ENCODE measurements at places on chromosomes 5 and 9.
A peak's percentile ranks its signal among the peaks of the same experiment; 100 is the strongest.

DNA sequence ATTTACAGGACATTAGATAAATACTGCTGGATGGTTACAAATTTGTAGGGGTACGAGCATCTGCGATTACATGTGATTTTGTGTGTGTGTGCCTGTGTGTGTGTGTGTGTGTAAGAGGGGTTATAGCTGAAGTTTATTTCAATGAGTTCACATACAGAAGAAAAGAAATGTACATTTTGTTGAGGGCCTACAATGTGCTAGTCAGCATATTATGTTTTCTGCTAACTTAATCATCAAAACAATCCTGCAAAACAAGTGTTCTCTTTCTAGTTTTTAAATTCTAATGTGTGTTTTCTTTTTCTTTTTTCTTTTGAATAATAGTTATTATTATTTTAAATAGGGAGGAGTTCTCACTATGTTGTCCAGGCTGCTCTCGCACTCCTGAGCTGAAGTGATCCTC, 305.7 kb downstream of the ARL15 start:
- DNase-seq: no peak

DNA sequence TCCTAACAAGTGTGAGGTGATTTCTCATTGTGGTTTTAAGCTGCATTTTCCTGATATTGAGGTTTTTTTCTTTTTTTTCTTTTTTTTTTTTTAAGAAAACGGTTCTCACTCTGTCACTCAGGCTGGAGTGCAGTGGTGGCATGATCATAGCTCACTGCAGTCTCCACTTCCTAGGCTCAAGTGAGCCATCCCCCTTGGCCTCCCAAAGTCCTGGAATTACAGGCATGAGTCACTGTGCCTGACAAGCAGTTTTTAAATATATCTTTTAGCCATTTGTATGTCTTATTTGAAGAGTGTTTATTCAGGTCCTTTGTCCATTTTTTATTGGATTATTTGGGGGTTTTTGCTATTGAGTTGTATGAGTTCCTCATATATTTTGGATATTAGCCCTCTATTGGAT, 53.8 kb downstream of the GCNT1 start:
- peak; percentile 54 for DNase-seq

DNA sequence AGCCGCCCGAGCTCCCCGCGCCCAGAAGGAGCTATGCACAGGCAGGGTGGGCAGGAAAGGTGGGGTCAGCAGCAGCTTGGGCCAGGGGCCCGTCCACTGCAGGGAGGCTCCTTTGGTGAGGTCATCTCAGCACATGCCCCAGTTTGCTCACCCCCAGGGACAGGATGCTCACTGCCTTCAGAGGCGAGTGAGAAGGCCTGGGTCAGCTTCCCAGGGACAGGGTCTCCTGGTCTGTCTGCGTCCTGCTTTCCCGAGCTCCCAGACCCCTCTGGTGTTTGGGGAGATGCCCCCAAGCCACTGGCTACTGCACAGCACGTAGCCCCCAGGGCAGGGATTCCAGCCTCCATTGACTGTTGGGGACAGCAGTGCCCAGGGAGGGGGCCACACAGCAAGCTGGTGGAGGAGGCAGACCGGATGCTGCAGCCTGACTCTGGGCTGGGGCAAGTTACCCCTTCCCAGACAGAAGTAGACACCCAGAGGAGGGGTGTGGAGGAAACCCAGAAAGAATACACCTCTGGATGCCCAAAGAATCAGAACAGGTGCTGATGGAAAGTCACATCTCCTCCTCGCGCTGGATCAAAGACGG, 581 bp upstream of the SARDH start:
- DNase-seq: no peak

DNA sequence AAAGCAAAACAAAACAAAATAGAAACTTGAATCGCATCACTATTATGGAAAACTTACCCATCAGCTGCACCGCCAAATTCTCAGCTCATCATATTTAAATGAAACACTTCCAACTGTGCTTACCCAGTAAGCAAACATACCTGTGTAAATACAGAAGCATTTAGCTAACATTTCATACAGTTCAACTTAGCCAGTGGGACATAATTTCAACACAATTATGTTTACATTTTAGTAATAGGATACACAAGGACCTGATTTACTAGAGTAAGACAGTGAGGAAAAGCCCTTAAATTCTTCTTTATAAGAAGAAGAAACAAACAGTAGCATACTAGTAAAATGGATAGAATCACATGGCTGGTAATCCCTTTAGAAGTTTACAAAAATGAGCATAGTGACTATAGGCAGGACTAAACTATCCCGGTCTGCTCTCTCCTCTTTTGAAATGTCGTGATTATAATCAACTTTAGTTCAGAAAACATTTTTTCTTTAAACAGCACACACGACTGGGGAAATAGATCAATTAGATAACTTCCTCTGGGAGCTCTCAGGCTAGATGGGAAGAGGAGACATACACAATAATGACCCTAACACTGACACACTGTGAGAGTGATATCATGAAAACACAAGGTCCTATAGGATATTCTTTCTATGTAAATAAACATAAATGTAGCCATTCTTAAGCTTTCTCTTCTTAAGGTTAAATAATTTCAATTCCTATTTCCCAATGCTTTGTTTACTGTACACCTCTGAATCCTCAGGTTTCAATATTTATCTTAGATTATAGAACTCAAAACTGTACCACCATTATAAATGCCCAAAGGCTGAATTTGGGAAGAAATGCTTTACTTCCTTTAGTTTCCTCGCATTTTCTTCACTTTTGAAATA, 15.9 kb upstream of the CDC20B start:
- DNase-seq: no peak

DNA sequence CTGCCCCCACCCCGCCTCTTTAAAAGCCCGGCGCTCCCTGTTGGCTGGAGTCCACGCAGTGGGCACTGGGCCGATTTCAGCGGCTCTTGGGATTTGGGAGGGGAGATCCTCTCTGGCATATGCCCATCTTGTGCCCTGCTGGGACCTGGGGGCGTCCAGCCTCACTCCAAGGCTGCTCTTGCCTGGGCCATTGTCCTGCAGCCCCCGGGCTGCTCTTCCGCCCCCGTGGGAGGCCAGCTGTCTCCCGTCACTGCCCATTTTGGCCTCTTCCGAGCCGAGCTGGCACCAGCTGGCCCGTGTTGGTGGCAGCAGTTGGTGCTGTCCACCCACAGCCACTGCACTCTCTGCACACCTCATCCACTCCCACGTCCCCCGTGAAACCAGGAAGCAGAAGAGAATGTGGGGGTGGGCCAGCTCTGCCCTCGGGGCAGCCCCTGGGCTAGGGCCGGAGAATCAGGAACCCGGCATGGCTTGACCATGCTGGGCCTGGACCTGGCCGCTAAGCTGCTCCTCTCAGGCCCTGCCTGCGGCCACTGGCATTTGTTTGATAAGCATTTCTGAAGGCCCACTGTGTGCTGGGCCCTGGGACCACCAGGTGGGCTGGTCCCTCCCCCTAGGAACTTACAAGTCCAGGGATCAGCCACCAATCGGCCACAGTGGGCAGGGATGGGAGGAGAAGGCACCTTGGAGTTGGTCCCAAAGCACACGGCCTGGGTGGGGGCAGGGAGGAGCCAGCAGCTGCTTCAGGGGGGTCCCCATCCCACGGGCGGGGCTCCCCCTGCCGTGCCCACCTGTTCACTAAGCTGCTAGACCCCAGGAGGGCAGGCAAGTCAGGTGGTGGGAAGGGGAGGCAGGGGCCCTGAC, 2.2 kb downstream of the C8G start:
- DNase-seq: peak; percentile 37

DNA sequence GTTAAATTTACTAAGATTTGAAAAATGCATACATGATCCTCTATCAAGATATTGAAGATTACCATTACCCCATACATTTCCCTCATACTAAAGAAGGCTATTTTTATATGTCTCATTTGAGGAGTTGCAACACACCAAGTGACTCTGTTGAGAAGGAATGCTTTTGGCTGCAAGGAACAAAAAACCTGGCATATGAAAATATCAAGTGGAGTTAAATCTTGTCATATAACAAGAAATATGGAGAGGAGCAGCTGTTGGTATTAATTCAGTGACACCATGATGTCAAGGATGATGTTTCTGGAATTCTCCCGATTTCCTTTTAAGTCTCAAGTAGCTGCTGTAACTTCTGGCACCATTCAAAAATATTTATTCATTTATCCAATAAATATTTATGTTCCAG, 193.8 kb downstream of the CSNK1G3 start:
- DNase-seq: no peak
